ENCODE measurements at places on chromosomes 5 and 9.

GRCh38 chr9:71812385-71812784, 44.1 kb upstream of the CEMIP2 start:
- DNase-seq: no peak

- no peak for DNase-seq
Observed at GRCh38 chr5:79122973-79123372, 11.4 kb downstream of the BHMT start.

DNA sequence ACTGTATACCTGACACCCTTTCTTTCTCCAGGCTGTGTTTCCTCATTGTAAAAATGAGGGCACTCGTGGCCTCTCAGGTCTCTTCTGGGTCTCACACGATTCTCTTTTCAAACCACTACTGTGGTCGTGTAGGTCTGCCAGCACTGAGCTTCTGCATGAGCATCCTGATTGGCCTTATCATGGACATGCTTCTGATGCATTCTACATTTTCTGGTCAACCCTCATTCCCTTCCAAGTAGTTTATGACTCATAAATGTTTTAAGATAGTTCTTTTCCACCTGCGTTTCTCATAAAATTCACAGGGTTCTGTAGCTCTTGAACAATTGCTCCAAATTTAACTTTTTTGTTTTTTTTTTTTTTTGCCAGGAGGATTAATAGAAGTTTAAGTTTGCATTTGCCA, 294.8 kb downstream of the KCTD16 start:
- peak; percentile 43 for DNase-seq

GRCh38 chr9:18678821-18679590, 205.1 kb downstream of the ADAMTSL1 start:
- no peak for DNase-seq

- DNase-seq: peak; percentile 0
Observed at GRCh38 chr5:114055318-114056184, 306.3 kb upstream of the KCNN2 start.

- DNase-seq: no peak
Observed at GRCh38 chr9:69090140-69090750, 54.7 kb downstream of the FXN start.

DNA sequence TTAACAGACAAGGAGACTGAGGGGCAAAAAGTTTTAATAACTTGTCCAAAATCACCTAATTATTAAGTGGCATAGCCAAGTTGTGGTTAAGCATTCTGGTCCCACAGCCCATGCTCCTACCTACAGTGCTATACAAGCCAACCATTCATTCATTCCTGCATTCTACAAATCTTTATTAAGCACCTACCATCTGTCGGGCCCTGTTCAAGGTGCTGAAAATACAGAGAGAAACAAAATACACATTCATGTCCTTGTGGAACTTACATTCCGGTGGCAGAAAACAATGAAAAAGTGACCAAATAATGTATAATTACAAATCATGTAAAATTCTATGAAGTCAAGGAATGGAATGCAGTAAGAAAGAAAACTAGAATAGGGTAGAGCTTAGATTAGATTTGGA, 27.8 kb upstream of the CDH6 start:
- DNase-seq: no peak

GRCh38 chr5:65105301-65105700, 336.6 kb downstream of the CWC27 start:
- DNase-seq: no peak

DNA sequence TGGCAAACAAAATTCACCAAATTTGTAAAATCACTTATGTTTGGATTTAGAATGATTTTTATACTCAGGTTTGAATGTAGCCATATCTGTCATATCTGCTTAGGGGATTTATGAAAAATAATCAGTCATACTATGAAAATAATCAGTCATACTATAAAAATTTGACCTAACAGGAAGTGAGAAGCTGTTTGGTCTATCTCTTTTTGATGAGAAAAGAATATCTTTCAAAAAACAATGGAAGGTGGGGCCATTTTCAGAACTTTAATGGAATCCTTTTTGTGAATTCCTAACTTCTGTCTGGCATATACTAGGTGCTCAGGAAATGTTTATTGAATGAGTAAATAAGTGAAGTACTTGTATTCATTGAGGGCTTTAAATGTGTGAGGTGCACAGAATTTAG, 70.1 kb downstream of the CWC27 start:
- DNase-seq: no peak

DNA sequence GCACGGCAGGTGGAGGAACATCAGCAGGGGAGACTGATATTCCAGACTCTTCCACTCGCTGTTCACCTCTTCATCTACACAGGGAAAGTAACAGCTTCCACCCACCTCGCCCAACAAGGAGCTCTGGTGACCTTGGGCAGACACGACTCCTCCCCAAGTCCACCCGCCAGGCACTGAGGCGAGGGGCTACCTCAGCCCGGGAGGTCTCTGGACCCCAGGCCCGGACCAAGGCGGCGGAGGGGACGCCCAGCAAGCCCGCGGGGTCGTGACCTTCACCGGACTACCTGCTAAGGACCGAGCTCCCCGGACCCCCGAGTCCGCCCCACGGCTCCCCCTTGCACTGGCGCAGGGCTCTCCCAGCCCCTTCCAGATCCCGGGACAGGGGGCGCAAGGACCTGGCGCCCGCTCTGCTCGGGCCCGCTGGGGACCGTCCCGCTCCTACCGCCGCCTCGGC, 70.2 kb upstream of the LPCAT1 start:
- DNase-seq: no peak

GRCh38 chr9:71984403-71984802, 73.0 kb downstream of the C9orf85 start:
- no peak for DNase-seq
